ENCODE measurements at places on chromosomes 16 and 17.

DNA sequence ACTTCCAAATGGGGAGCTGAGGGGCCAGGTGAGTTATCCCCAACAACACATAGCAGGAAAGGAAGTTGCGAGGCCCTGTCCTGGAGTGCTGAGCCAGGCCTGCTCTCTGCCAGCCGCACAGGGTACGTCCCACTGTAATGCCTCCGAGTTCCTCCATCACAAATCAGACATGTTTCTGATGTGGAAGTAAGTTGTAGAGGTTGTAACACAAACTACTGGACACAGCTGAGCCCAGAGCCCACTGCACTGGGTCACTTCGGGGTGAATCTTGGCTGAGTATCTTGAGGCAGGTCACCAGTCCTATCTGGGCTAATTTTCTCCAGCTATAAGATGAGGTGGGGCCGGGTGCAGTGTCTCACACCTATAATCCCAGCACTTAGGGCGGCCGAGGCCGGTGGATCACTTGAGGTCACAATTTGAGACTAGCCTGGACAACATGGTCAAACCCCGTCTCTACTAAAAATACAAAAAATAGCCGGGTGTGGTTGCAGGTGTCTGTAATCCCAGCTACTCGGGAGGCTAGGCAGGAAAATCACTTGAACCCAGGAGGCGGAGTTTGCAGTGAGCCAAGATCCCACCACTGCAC is 100.8 kb upstream of the CDH5 start:
- DNase-seq, result no peak

GRCh38 chr17:13776027-13776551 is 174.4 kb upstream of the HS3ST3A1 start:
- no peak for DNase-seq

- DNase-seq, result no peak
Observed at GRCh38 chr16:8295513-8296237, 294.6 kb downstream of the TMEM114 start.

DNA sequence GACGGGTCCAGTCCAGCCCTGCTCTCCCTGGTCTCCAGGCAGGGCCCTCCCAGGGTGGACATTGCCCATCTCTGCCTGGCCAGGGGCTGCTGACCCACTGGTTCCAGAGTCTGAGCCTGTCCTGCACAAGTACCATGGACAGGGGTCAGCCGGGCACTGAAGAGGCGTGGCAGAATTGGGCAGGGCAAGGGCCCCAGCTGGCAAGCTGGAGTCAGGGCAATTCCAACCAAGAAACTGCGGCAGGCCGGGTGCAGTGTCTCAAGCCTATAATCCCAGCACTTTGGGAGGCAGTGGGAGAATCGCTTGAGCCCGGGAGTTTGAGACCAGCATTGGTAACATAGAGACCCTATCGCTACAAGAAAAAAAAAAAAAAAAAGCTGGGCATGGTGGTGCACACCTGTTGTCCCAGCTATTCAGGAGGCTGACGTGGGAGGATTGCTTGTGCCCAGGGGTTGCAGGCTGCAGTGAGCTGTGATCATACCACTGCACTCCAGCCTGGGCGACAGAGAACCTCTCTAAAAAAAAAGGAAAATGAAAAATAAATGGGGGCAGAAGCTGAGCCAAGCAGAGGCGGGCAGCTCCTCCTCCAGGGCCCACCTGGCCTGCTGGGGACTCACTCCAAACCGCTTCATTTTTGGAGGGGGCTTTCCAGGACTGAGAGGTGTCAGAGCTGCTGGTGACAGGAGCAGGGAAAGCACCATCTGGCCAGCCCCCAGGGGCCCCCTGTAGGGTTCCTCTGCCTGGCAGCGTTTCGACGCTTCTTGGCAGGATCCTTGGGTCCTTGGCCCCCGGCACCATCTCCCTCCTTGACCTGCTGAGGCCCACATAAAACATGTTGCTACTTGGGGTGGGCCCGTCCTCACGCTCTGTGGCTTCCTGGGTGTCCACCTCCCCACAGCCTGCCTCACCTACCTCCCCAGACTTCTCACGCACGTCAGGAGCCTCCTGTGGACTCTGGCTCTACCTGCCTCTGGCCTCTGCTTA is 2.9 kb upstream of the MAFG start:
- no peak for DNase-seq

DNA sequence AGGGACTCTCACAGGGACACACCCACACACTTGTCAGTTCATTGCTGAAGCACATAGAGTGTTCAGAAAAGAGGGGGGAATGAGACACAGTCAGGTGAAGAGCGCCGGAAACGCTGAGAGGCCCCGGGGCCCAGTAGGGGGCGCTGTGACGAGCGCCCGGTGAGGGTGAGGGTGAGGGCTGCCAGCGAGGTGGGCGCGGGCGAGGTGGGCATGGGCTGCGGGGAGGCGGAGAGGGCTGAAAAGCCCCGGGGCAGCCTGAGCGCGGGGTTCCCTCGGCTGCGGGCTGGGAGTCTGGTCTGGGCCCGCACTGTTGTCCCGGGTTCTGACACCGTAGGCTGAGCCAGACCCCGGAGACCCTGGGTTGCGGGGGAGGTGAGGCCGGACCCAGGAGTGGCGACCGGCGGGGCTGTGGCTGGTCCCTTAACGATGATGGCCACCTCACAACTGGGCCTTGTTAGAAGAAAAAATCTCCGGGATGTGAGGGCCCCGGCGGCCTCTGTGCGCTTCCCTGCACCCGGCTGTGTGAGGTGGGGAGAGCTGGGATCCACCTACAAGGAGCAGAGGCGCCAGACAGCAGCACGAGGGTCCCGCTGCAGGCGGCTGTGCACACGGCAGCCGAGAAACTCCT is 91.4 kb downstream of the C16orf78 start:
- DNase-seq, result no peak

- DNase-seq, result no peak
Observed at GRCh38 chr17:50162466-50163254, 3.1 kb upstream of the SGCA start.

DNA sequence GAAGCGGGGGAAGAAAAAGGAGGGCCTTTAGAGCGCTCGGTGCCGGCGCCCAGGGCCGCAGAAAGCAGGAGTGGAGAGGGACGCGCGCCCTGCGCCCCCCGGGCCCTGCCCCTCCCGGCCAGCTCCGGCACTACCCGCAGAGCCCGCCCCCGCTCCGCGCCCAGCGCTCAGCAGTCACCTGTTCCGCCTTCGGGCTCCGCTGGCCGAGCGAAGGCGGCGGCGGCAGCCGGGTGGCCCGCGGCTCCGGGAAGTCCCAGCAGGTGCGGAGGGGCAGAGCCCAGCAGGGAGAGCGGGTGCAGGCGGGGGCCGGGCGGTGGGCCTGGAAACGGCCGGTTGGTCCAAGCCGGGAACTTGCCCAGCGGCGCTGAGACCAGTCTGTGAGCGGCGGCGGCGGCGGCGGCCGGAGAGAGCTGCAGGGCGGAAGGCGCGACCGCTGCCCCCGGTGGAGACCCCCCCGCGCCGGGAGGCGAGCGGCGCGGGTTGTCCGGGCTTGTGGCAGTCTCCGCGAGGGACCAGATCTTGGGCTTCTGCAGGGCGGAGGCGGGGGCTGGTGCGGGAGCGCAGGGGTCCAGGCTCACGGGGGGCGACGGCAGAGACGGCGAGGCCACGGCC is 2.2 kb downstream of the IRX3 start:
- peak; percentile 6 for DNase-seq

GRCh38 chr16:7321661-7322060 is 11.0 kb upstream of the RBFOX1 start:
- no peak for DNase-seq

GRCh38 chr16:84198401-84198800 is 7.4 kb downstream of the ADAD2 start:
- peak; percentile 62 for DNase-seq

- DNase-seq, result no peak
Observed at GRCh38 chr17:78301821-78302213, 58.1 kb downstream of the SOCS3 start.

- no peak for DNase-seq
Observed at GRCh38 chr17:30031214-30031869, 85.3 kb upstream of the NSRP1 start.

DNA sequence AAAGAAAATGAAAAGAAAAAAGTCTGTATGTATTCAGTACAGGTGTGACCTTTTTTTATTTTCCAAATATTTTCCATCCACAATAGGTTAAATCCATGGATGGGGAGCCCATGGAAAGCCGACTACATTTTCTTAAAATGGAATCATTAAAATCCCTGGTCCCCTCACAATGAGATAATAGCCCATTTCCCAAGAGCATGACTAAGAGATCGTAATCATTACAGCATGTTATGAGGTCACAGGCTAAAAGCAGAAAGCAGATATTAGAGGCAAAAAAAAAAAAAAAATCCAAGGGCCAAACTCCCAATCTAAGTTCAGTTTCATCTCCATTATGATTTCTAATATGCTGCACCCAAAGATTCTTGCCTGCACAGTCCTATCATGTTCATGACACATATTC is 44.7 kb downstream of the CYTH1 start:
- peak; percentile 68 for DNase-seq

DNA sequence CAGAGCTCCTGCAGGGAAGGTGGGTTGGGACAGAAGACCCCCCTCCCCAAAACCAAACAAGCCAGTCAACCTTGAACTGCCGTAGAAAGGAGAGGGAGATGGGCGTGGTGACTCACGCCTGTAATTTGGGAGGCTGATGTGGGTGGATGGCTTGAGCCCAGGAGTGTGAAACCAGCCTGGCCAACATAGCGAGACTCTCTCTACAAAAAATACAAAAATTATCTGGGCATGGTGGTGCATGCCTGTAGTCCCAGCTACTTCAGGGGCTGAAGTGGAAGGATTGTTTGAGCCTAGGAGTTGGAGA is 42.1 kb downstream of the NT5M start:
- no peak for DNase-seq

DNA sequence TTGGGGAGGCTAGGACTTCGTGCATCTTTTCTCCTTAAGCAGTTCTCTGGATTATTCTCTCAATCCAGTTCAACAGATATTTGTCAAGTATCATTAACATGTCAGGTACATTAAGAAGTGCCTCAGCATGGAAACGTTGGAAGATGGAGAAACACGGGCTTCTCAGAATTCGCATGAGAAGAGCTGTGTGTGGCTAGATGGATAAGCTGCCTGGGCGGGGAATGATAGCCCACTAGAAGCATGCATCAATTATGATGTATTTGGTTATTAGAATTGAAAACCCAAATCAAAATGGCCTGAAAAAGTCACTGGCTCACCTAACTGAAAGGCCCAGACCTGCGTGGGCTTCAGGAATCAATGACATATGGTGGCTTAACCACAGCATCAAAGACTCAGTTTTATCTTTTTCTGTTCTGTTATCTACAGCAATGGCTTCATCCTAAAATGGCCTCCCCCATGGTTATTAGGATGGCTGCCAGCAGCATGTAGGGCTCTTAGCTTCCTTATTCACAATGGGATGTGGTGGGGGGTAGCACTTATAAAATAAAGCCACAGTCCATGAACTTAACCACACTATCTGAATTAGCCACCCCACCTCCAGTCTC is 43.9 kb downstream of the MMD start:
- DNase-seq, result no peak

DNA sequence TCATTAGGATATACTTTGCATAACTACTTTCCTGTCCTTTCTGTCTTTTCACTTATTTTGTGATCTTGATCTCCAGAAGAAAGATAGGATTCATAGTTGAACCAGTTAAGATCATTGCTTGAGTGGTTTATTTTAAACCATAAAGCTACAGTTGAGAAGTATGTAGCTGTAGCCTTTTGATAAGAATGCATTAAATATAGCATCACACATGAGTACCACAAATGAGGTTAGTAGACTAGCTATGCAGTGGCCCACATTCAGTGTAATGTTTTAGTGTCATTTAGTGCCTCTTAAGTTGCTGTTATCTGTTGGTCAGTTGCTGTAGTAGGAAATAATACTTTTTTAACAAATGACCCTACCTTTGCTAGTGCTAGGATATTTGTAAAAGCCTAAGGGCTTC is 1.3 kb downstream of the NLK start:
- DNase-seq, result no peak

DNA sequence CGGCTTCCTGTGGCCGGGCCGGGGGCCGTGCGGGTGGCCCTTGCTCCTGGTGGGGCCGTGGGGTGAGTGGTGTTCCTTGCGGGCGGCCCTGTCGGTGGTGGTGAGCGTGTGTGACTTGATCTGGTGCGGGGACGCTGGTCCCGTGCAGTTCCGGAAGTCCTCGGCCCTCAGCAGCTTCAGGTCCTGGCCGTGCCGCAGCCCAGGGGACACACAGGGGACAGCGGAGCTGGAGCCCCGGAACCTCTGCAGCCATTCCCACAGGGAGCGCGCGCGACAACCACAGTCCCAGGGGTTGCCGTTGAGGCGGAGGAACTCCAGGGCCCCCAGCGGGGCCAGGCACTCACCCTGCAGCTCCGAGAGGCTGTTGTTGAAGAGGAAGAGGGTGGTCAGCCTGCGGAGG is 88.4 kb downstream of the RTN4RL1 start:
- no peak for DNase-seq

GRCh38 chr16:4358831-4359561 is 7.9 kb upstream of the PAM16 start:
- DNase-seq, result no peak

DNA sequence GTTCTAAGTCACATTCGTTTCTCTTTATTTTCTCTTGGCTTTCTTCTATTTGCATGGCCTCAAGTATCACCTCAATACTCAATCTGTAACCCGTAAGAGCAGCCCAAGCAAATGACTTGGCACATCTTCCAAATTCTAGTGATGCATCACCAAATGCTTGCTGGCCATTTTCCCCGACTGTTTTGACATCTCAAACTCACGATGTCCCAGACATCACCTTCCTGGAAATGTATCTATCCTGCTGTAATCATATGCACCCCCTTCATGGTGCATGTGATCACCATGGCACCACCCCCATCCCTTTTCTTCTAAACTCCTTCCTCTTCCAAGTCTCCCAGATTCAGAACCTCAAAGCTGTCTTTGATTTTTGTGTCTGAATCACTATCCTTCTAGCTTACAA is 24.0 kb upstream of the ABCA5 start:
- DNase-seq, result no peak

DNA sequence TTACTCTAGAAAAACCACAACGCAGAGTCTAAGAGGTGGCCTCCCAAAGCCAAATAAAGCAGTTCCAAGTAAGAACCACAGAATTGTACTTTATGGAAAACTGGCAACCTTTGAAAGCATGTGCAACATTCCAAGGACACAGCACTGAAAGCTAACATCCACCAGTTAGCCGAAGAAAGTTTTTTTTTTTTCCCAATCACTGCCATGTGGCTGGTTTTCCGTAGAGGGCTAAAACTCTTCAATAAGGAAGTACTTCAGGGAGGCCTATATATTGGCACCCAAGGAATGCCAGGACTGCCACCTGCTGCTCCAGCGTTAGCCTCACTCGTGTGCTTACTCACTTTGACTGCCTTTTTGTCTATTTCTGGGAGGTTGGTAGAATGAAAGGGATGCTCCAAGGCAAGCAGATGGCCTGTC is 25.2 kb downstream of the CEP95 start:
- DNase-seq, result peak; percentile 75

GRCh38 chr17:49922095-49922494 is 46.9 kb upstream of the DLX4 start:
- DNase-seq, result peak; percentile 43

GRCh38 chr17:76274112-76274956 is 9.2 kb downstream of the UBALD2 start:
- DNase-seq, result no peak
